ENCODE measurements at places on chromosomes 11 and 22.

- DNase-seq, result no peak
Observed at GRCh38 chr11:34028425-34028824, 23.1 kb upstream of the CAPRIN1 start.

GRCh38 chr11:63680834-63681320, 423 bp upstream of the RTN3 start:
- no peak for DNase-seq

DNA sequence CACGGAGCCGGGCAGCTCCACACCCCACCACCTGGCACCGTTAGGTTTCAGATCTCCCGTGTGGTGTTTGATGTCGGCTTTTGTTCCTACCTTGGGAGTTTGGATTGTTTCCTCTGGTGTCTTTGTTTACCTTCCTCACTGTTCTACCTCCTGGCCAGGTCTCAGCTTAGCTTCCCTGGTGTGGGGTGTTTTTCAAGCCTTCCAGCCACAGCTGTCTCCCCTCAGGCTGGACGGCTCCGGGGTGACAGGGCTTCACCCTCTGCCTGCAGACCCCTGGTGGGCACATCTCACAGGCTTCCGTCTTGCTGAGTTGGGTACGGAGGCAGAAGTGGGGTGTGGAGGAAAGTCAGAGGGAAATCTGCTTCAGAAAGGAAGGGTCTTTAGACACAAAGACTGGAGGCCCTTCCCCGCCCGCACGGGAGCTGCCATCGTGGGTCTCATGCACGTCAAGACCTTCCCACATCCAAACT, 59.6 kb upstream of the EMID1 start:
- no peak for DNase-seq

DNA sequence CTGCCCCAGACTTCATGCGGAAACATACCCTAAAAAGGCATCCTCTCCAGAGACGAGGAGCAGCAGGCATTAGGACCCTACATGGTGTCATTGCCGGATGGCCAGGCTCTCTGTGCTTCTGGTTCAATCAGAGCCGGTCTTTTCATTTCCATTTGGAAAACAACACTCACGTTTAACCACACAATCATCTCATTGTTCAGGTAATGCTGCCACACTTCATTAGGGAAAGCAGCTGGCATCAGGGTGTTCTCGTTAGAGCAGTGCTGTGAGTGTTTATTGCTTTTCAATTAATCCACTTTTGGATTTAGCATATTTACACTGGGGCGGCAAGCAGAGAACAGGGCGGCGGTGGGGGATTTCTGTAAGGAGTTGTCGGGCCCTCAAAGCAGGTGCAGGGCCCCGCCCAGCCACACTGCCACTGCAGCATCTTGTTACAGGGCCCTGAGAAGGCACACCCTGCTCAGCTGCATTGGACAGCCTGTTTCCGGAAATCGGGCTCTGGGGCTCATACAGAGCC, 338.6 kb downstream of the SHANK2 start:
- DNase-seq, result no peak

- peak; percentile 62 for DNase-seq
Observed at GRCh38 chr11:118401880-118402590, 629 bp downstream of the ATP5MG start.

DNA sequence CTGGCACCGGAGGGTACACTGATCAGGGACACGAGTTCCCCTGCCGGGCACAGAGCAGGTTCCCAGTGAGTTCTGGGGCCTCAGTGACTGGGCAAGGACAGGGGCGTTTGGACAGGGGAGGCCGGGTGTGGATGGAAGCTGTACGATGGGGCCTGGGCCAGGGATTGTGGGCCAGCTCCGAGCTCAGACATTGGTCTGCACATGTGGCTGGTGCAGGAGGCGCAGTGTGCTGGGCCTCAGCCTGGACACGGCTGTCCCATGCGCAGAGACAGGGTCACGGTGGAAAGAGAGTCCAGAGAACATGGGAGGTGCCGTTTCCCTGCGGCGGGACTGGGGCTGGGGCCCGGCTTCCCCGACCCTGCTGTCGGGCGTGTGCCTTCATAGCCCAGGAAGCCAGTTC, 60.7 kb downstream of the CDKN1C start:
- no peak for DNase-seq

DNA sequence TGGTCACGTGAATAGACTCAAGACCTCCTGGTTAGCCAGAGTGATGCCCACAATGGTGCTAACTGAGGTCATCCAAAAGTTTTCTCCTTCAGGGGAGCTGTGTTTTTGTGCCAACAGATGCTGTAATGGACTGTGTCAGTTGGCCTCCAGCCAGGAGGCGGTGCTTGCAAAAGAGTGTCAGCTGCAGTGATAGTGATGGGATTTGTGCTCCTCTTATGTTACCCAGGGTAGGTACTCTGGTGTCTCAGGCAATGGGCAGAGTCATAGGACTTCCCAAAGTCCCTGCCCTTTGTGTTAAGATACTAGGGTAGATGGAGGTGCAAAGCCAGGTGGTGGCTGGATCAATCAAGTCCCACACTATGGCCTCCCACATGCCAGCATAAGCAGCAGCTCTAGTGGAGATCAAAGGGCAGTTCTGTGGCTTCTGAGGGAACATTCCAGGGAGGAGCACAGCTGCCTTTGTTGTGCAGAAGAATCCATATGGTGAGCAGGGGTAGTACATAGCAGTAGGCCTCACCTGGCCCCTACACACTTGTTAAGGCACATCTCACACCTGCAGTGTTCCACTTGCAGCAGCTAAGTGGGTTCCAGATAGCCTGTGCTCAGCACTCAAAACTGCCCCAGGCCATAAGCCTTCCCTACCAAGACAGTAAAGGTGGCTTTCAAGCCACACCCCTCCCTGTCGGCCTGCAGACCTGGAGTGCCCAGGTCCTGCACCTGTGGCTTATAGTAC, 9.4 kb upstream of the FANCF start:
- no peak for DNase-seq

Data from suppressor macrophage treated with lipopolysaccharide for 4 hours (primary cell).